ENCODE measurements at places on chromosomes 12 and 14.
A peak's percentile ranks its signal among the peaks of the same experiment; 100 is the strongest.

- DNase-seq = no peak
Measured at GRCh38 chr14:104030958-104031357, 54.5 kb upstream of the ASPG start.

DNA sequence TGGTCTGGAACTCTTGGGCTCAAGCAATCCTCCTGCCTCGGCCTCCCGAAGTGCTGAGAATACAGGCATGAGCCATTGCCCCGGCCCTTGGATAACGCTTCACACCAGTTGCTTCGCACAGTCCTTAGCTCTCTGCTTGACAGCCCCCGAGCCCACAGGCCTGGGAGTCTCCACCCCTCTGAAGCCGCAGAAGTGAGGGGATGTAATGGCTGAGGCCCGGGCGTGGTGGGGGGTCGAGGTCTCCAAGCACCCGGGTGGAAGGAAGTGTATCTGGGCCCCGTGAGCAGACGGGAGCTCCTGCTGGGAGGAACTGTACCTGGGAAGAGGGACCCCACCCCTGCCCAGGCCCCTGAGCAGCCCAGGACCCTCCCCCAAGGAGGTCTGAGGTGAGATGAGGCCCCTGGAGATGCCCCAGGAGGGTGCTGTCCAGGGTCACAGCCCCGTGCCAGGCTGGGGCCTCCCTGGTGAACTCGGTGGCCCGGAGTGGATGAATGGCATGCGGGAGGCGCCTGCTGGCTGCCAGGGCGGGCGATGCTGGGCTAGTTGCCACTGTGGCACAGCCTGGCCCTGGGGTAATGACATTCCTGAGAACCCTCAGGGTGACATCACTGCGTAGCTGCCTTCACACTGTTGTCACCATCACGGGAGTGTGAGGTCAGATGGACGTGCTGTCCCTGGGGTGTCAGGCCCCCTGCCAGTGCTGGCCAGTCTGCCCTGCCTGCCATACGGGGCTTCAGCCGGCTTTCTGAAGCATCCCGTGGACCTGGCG is 48.9 kb downstream of the KIF26A start:
- no peak for DNase-seq

GRCh38 chr12:71691504-71692129 is 5.7 kb downstream of the TMEM19 start:
- no peak for DNase-seq

GRCh38 chr14:36091096-36091495 is 85.4 kb downstream of the PTCSC3 start:
- DNase-seq = no peak

DNA sequence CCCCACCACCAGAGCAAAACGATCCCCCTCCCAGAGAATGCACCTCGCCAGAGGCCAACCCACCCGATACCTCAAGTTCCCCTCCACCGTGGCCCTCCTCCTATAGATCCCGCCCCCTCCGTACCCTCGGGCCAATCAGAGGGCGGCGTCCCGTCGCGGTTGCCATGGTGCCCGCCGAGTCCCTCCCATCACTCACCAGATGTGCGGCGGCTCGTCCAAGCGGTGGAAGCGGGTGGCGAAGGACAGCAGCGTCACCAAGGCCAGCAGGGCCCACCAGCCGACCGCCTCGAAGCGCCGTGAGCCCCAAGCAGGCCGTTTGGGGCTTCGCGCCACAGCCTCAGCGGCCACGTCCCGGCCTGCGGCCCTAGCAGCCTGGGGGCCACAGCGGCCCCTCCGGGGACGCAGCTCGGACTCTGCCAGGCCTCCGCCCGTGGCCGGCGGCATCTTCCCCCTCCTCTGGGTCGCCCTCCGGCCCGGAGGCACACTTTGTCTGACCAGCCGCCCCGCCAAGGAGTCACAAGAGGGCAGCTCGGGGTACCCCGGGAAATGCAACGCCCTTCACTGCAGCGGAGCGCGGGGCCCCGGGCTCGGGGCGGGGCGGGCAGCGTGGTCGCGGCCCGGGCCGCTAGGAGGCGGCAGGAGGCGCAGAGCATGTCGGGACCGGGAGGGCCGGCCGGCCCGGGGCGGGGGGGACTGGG is at the start of gene POMT2:
Gene POMT2 (minus strand): TSS at position 646 of the 698 bp plus-strand sequence. CDS start 202 bp downstream, at position 444.
- peak; percentile 94 for DNase-seq

DNA sequence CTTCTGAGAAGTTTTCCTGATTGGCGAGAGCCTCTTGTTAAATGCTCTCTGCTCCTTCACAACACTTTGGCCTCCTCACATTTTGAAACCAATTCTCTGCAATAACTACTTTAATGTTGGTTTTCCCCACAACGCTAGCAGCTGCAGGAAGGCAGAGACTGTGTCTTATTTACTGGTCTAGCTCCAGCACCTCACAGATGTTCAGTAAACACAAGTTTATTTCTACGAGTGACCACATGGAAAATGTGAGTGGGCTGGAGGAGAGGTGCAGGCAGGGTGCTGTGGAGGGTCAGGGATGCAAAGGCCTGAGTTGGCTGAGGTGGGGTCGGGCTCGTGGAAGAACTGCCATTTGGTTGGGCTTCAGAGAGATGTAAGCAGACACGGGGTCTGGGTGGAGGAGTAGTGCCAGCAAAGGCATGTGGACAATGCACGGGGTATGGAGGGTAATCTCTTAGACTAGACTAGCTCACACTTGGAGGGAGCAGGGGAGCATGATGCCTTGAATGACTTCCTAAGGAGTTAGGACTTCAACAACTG is 117.4 kb upstream of the RTL1 start:
- DNase-seq = no peak

GRCh38 chr12:51520576-51521325 is 70.3 kb upstream of the SCN8A start:
- DNase-seq = no peak

DNA sequence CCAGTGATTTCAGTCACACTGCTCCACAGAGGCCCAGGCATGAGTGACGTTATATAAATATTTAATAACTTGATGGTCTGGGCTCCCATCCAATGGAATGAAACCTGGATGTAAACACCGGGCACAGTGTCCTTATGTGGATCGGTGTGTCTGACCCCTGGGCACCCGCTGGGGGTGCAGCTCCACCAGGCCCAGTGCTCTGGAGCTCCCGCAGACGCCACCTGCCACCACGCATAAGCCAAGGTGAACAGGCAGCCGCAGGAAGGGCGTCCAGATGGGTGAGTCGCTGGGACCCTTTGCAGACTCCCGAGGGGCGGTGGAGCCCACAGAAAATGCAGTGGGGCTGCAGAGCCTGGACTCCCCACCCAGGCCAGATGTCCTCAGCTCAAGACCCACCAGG is 121.6 kb downstream of the SCARB1 start:
- no peak for DNase-seq

- no peak for DNase-seq
Measured at GRCh38 chr14:96757456-96757855, 39.7 kb upstream of the VRK1 start.

DNA sequence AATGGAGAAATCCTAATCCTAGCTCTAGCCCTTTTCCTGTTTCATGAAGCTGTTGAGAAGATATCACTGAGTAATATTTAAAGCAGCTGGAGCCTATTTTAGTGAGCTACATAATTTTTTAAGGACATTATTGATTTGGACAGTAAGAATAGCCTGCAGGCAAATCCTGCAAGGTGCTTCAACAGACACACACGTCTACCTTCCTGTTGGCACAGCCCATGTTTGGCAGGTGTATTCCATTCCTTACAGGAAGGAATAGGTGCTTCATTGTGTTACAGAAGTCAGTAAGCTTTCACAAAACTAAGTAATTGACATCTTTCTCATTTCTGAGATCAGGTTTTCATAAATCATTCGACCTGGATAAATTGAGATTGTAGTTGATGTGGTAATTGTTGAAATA is 50.6 kb downstream of the FOXA1 start:
- DNase-seq = no peak

GRCh38 chr14:89359477-89360222 is 57.4 kb downstream of the FOXN3 start:
- DNase-seq = no peak

- DNase-seq = no peak
Measured at GRCh38 chr14:93778856-93779629, 9.2 kb downstream of the PRIMA1 start.

DNA sequence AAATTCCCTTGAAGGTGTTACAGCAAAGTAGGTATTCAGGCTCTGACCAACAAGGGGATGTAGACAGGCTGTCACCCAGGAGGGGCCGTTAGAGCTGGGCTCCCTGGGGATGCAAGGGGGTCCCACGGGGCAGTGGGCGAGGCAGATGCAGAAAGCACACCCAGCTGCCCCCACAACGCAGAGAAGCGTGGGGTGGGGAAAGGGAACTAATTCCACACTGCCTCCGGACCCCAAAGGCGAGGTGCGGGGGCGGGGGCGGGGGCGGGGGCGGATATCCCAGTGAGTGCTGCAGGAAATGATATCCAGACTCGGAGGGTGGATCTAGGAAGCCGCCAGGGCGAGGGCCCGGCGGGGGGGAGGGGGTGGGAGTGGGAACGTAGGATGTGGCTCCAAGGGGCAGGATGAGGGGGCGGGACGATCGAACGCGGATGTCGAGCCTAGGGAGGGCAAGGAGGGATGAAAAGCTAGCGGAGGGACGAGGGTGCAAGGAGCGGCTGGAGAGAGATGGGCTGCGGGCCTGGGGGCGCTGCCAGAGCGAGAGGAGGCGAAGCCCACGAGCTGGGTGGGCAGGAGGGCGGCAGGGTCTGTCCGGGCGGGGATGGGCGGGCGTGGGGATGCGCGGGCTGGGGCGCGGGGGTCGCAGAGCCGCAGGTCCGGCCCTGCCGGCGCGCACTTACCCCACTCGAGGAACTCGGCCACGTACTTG is 874 bp downstream of the CDC42BPB start:
- DNase-seq = peak; percentile 73
